Nephron progenitor cell (in vitro differentiated cells): ENCODE measurements at places on chromosomes 4 and X.

DNA sequence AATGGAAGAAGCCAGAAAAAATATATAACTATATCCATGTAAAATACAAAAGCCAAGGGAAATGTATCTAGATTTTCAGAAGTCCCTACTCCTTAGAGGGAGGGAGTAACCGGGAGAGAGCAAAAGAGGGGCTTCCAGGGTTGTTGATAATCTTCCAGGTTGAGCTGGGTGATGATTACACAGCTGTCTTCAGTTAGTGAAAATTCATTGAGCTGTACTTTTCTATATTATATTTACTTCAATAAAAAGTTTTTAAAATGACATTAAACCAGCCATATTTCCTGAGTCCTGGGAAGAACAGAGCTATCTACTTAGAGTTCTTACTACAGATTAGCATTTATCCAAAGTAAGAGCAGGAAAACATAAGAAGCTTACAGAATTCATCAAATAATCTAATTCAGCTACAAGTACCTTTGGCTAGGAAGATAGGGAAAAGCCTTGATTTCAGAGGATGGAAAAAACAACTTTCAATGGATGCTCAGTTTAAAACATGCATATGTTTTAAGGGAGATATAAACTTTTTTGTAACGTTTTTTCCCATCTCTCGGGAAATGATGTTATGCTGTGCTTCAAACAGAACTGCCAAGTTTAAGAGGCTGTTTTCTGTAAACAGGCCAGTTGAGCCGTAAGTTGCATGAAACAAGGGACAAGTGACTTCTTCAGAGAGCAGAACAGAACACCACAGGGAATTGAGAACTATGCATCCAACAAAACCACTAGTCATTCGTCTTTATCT lies 204.6 kb downstream of the SCFD2 start:
- DNase-seq = no peak

- no peak for DNase-seq
Measured at GRCh38 chrX:10800796-10801195, 180.4 kb upstream of the MID1 start.

DNA sequence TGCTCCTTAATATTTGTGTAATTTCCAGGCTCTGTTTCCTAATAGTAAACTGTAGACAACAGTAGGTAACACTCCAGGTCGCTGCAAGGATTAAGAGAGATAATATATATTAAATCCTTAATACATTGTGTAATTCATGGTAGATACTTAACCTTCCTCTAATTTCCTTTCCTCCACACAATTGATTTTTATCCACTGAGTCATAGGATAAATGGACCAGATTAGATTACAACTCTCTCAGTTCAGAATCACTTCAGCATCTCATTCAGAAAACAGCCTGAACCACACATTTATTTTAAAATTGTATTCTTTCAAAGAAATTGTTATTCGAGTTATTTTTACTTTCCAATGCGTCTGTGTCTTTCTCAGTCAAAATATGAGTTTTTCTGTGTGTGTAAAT lies 17.1 kb downstream of the GK2 start:
- no peak for DNase-seq

DNA sequence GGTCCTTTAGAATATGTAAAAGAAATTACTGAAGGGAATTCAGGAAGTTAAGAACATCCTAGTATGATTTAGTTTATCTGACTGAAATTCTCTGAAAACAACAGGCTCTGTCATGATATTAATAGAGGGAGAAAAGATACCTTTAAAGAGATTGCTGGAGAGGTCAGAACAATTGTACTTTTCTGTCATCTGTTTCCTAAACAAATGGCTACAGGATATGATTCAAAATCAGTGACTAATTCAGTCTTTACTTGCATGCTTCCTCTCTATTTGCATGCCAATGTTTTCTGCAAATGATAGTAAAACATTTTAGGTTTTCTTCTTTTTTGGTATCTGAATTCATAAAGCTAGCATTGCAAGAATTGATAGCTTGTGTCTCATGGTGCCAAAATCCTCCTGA lies 616.7 kb upstream of the PCDH7 start:
- DNase-seq = no peak

GRCh38 chrX:100645106-100645505 lies 1.1 kb downstream of the SRPX2 start:
- no peak for DNase-seq

DNA sequence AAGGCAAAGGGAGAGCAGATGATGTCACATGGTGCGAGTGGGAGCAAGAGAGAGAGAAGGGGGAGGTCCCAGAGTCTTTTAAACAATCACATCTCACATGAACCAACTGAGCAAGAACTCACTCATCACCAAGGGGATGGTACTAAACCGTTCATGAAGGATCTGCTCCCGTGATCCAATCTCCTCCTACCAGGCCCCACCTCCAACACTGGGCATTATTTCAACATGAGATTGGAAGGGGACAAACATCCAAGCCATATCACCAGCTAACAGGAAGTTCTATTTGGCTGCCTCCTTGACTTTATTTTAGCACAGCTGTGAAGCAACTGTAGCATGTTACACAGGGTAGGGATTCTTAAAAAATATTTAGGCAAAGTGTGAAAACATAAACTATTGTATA lies 102.5 kb downstream of the DDIT4L start:
- no peak for DNase-seq

- no peak for DNase-seq
Measured at GRCh38 chrX:9071031-9071650, 37.2 kb upstream of the FAM9B start.

DNA sequence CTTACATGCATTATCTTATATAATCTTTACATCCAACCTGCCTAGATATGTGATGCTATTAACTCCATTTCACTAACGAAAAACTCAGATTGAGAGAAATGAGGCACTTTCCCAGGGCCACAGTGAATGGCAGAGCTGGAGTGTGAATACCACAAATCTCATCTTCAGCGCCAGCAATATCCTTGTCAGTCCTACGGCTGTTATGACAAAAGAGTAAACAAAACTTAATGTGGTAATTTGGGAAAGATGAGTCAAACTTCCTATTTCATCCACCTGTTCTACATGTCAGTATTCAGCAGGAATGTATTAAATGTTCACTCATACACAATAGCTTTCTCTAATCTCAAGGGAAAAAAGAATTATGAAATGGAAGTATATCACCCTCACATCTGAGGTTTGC lies 56.9 kb downstream of the FAT1 start:
- no peak for DNase-seq

GRCh38 chr4:156228676-156229075 lies 275.0 kb upstream of the CTSO start:
- DNase-seq = no peak

DNA sequence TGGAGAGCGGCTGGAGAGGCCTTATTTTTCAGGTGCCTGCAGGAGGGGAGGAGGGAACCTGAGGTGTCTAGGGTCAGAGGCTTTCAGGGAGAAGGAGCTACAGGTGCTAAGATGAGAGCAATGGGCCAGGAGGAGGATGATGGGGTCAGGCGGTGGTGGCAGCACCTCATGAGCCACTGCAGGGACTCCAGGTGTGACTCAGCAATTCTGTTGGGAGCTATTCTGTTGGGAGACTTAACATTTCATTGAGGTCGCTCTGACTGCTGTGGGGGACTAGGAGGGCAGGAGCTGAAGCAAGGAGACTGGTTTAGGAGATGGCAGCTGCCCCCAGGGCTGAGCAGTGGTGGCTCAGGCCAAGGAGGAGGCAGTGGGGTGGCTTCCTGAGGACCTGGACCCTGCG lies 65.0 kb downstream of the CLDN34 start:
- no peak for DNase-seq

DNA sequence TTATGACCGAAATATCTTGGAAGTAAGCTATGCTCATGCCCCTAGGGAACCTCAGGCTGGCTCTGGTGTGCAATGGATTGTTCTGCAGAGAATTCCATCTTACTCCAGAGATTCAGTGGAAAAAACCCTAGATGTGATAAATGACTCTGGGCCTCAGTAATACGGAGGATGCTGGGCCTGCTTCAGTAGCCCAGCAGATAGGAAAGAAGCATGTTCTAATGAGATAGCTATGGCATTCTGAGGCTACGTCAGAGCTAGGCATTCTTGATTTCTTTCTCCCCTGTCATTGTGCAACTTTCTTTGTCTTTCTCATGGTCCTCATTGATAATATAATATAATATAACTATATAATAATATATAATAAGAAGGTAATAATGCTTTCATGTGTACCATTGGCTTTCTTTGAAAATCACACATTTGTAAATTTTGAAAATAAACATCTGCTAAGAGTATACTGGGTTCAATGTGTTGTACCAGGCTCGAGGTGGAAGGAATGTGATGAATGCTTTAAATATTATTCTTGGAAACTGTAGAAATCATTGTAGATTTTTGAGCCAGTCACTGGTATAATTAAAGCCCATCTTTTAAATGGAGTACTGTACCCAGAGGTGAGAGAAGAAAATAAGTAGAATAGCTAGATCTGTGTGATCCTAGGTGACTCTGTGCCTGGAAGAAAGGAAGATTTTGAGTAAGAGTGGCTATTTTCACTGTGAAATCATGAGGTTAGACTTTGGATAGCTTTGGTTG lies 152.0 kb downstream of the IL15 start:
- no peak for DNase-seq

DNA sequence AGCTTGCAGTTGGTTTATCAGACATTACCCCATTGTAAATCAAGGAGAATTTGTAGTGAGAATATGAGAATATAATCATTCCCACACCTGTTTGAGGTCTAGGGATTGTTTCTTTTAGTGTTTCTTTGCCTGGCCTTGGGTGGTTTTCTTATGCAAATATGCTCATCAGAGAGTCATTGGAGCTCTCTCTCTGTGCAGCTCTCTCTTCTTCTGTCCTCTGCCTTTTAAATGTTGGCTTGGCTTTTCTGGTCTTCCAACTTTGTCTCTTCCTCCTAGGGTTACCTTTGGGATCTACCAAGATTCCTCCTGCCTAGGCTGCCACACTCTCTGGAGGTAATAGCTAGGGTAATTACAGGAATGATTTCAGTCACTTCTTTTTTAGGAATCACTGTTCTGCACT lies 102.3 kb upstream of the ARSJ start:
- no peak for DNase-seq

- no peak for DNase-seq
Measured at GRCh38 chr4:132125131-132125530, 1024.0 kb upstream of the PCDH10 start.

DNA sequence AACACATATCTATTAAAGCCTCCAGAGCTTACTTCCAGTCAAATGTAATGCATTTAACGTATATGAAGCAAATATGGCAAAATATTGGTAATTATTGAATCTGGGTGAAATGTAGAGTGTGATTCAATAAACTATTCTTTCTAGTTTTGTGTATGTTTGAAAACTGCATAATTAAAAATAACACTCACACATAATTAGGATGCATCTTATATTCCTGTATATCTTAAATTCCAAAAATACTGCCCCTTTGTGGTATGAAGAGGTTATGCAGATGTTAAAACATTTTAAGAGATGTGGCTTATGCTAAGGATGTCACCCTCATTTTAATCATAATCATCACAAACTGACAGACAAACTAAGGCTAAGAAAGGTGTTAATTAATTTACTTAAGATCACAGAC lies 182.9 kb downstream of the COX18 start:
- DNase-seq = no peak

DNA sequence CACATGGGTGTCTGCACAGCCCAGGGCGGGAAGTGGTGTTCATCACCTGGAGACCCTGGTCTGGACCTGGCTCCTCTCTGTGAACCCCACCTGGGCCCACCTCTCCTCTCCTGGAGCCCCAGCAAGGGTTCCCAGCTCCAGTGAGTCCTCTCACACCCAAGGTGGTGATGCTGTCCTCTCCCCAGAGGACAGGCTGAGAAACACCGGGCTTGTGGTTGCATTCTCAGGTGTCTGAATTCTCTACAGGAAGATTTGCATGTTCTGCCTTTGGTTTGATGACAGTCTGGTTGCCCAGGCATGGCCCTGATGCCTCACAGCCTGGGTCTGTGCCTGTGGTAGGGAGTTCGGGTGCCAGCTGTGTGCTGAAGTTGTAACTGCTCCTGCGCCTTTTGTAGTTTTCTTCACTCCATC lies 3.8 kb downstream of the MAEA start:
- DNase-seq = no peak

DNA sequence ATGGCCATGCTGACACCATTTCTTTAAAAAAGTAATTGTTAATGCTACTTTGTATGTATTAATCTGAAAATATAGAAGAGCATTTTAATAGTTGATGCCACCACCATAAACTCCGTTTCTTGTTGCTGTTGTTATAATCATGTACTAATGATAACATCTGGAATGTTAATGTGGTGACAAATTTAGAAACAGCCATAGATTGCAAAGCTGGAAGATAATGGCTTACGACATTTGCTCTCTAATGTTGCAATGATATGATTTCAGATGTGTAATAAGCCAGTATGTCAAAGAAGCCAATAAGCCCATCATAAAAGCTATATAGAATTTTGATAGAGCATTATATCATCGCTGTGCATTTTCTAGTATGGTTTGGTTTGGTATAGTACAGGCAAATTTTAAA lies 579.4 kb upstream of the ZFP42 start:
- no peak for DNase-seq

DNA sequence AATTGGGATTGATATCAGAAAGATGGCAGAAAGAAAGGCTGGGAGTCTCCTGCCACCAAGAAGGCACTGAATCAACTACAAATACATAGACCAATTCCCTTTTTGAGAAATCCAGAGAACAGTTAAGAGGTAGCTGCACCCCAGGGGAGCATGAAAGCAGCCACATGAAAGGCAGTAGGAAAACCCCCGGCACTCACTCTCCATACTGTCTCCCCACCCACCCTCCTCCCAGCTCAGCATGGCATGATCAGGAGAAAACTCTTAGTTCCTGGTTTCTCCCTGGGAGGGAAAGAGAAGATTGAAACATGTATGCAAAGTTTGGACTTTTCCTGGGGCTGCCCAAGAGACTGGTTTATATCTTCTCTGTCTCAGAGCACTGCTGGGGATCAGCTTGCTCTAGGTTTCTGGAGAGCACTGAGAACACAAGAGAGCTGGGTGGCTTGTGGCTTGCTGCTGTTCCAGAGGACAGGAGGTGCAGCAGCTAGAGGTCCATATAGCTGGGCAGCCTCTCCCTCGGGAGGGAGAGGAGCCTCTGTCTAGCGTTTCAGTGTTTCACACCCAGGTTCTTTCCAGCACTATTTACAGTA lies 305.7 kb downstream of the PDGFC start:
- no peak for DNase-seq

DNA sequence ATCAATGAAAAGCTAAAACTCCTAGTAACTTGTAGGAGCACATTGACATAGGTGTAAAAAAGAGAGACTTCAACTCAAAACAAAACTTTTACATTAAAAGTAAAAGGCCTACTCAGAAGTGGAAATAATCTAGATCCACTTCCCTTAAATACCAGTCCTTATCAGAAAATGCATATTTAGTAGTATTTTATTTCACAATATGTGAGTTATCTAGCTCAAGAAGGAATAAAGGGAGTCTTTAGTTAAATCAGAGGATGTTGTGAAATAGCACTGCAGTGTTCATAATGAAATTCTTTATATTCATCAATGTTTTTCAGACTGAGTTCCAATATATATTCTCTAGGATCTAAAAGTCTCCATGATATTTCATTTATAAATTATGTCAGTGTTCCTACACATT lies 715.0 kb downstream of the GRID2 start:
- no peak for DNase-seq

DNA sequence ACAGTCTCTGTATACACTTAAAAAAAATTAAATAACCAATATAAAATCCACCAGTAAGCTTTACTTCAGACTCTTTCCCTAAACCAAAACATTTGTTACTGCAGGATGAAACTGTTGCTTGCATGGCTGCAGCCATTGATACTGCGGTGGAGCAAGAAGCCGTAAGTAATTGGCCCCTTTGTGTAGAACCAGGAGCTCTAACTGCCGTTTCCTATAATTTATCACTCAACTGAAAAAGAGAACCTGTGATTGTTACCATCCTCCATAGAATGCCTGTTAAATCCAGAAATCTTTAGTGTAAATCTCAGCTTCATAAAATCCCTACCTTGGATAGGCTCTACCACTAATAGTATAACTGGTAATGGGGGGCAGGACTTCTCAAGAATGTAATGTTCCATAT lies 62.6 kb downstream of the KIF4A start:
- DNase-seq = no peak
